ENCODE measurements at places on chromosomes 7 and 10. TPM values are rescaled to one million over a fixed set of nuclear protein-coding genes. Genes with fewer than 3 reads are reported as not detected.
A peak's percentile ranks its signal among the peaks of the same experiment; 100 is the strongest.

The PLAU gene
- 0.35 TPM for total RNA-seq

The DEPP1 gene
- total RNA-seq, result 0.44 TPM

The GIMAP2 gene
- 95.1 TPM for total RNA-seq

The ADAM8 gene
- total RNA-seq, result 148 TPM

The NEUROD6 gene
- not detected for total RNA-seq

The ASZ1 gene
- not detected for total RNA-seq

The GDF2 gene
- not detected for total RNA-seq

The MRPL43 gene
- 40.2 TPM for total RNA-seq

The EEF1AKMT2 gene
- total RNA-seq, result 15.9 TPM

The UCMA gene
- total RNA-seq, result not detected

The HMX3 gene
- not detected for total RNA-seq

GRCh38 chr10:9239298-9239697 is 1184.8 kb downstream of the GATA3 start:
- DNase-seq, result no peak

GRCh38 chr10:34434119-34434594 is 380.9 kb downstream of the PARD3 start:
- DNase-seq, result no peak

- peak; percentile 34 for DNase-seq
These were observed 261.1 kb upstream of the CSTF2T start for GRCh38 chr10:51960494-51960895.

DNA sequence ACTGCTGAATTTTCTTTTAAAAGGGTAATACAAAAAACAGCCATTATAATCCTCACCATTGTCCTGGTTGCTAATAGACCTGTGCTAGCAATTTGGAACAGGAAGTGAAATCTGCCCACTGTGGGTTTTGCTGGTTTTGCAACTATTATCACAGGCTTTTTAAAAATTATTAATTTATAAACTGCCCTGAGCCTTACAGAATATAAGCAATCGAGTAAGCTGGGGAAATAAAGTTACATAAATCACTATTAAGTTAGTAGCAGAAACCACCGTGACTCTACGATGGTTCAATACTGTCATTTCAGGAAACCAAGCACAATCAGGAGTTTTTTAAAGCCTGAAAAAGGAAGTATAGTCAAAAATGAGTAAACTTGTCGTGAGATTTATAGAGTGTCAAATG is 62.3 kb downstream of the TMEM26 start:
- DNase-seq, result no peak

DNA sequence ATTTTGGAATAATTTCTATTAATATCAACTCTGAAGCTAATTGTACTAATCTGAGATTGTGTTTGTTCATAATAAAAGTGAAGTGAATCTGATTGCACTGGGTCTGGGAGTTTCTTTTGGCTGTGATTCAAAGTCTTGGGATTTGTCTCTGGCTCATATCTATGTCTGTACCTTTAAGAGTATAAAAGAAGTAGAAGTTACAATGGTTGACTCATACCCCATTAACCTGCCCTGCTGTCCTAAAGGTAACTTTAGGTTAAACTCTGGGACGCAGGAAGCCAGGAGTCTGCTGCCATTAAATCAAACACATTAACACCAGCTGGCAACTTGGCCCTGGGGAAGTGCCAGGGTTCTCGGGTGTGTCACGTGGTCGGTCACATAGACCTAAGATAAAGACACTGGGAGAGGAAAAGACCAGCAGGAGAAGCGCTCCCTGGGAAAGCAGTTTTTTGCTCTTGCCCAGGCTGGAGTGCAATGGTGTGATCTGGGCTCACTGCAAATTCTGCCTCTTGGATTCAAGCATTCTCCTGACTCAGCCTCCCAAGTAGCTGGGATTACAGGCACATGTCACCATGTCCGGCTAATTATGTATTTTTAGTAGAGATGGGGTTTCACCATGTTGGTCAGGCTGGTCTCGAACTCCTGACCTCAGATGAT is 17.8 kb downstream of the SCD start:
- no peak for DNase-seq

DNA sequence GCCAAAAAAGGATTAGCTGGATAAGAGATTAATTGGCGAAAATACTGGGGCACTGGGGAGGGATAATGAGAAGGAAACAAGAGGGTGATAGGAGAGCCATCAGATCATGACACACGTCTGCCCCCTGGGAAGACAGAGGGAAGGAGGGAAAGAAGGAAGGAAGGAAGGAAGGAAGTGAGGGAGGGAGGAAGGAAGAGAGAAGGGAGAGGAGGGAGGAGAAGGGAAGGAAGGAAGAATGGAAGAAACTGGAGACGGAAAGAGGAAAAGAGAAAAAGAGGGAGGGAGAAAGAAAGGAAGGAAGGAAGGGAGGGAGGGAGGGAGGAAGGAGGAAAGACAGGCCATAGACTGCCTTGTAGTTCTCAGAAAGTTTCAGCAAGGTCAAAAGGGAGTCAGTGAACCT is 37.8 kb upstream of the WAC start:
- DNase-seq, result no peak

DNA sequence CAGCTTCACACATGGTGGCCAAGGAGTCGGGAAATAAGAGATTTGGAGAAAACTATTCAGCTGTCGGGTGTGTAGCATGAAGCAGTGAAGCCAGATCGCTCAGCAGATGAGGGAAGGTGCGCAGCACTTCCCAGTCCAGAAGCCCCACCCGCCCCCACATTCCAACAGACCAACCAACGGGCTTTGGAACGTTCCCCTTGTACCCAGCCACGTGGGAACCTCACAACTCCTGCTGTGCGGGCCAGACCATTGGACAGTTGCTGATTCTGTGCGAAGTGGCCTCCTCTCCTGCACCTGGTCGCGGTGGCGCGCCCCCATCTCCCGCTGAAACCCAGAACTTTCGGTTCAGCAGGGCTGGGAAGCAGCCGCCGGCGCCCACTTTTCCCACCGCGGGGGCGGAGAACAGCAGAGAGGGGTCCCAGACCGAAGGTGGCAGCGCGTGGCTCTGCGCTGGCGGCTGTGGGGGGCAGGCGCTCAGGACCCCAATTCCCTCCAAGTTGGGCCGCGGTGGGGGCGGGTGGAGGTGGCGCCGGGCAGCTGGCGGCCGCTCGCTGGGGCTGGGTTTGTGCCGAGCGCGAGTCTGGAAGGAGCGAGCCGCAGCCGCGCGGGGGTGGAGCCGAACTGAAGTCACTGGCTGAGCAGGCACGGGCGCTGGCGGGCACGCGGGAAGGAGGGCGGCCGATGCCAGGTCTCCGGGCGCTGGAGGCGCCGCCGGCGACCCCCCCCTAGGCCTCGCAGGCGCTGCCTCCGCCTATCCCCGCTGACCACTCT is 1301.5 kb upstream of the SORCS1 start:
- no peak for DNase-seq

GRCh38 chr7:79452495-79453265 is 787 bp downstream of the MAGI2 start:
- DNase-seq, result no peak

DNA sequence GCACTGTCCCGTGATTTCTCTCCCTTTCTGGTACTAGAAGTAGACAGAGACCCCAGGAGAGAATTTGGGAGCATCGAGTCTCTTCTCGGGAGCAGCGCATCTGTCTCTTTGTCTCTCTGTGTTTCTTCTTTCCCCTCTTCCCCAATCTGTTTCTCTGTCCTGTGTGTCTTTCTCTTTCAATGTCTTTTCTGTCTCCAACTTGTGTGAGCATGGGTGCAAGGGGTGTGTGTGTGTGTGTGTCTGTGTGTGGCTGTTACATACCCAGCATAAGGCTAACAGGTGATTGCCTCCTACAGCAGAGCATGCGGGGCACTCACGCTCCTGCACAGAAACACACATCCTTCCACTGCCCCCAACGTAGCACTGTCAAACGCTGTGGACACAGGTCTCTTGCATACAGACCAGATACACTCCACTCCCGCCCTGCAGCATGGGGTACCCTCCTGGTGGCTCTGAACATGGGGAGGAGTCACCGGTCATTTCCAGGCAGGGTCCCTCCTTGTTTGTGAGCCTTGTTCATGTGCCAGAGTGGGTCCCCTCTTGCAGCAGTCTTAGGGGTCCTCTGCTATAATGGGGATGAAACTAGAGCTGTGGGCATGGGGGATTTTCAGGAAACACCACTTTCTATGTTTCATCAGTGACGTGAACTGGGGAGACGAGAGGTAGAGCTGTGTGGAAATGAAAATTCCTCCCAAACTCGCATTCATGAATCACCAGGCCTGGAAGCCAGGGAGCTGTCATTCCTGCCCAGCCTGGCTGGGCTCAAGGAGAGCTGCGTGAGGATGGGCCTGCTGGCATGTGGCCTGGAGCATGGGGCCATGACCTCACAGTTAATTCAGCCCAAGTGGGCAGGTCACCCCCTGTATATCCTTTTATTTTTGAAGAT is 980 bp downstream of the ADAMTS14 start:
- no peak for DNase-seq

DNA sequence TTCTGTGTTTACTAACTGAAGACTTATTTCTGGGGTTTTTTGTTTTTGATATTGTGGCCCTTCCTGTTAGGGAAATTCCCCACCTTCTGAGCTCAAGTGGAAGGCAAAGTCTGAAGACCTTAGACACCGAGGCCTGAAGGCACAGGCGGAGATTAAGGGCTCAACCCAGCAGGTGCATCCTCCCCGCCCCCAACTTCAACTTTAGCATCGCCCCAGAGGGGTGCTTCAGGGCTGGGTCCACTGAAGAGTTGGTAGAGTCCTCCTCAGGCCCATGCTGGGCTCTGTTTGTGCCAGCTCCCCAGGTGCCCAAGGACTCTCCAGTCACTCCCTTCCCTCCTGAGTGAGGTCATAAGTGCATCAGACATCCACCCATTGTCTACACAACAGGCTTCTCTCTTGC is 9.4 kb upstream of the PPIA start:
- no peak for DNase-seq

GRCh38 chr10:133141958-133142340 is 18.1 kb upstream of the KNDC1 start:
- DNase-seq, result no peak

DNA sequence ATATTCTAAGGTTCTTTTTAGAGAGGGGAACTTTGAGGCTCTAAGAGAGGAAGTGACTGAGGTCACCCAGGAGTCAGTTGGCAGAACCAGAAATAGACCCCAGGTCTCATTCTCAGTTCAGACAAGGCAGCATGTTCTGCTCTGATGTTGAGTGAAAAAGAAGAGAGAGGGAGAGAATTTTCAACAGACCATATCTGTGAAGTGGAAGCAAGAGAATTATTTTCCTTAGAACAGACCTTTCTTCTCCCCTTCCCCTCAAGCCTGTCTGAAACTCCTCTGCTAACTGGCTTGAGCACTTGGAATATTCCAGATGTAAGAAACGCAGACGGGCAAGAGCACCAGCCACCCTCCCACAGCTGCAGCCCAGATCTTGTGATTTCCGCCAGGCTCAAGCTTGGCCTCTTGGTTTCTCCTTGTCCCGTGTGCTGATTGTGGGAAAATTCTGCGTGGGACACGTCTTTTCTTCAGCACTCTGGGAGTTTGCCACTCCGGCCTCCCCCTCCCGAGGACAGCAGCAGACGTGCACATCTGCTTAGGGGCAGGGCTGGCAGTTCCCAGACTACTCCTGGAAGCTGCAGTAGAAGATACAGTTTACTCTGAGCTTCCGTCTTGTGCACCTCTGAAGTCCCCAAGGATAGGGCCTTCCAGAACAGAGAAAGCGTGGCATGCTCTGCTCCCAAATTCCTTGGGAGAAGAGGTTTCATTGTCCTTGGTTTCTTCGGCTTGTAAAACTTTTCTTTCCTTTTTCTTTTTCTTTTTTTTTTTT is 22.7 kb upstream of the IKZF1 start:
- no peak for DNase-seq

GRCh38 chr7:142450695-142451094 is 192.8 kb upstream of the PRSS58 start:
- no peak for DNase-seq

DNA sequence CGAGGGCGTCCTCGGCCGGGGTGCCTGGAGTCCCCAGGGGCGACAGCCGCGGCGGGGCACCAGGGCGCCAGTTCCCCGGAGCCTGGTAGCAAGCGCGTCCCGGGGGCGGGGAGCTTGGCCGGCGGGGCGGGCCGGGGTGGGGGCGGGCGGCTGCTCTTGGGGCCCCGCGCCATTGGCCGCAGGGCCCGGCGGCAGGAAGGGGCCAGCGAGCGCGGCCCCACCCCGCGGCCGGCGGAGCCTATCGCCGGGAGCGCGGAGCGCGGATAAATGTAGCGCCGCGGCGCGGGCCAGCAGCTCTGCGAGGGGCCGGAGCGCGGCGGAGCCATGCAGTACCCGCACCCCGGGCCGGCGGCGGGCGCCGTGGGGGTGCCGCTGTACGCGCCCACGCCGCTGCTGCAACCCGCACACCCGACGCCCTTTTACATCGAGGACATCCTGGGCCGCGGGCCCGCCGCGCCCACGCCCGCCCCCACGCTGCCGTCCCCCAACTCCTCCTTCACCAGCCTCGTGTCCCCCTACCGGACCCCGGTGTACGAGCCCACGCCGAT is at the start of gene HHEX:
Gene HHEX, plus strand, starts transcription at position 293 of the 548 bp plus-strand sequence. Its CDS starts 32 bp downstream, at position 325.
- DNase-seq, result no peak

- peak; percentile 38 for DNase-seq
These were observed 155.7 kb upstream of the FGFR2 start for GRCh38 chr10:121753726-121754476.

GRCh38 chr7:98107313-98107721 is 655 bp downstream of the LMTK2 start:
- peak; percentile 34 for DNase-seq
